NCI-H1105 treated with DMSO at 0.1 percent for 48 hours (cell line): ENCODE measurements at places on chromosomes 5 and 9.

GRCh38 chr5:176959051-176959450 is 47.5 kb downstream of the UIMC1 start:
- peak; percentile 56 for DNase-seq

GRCh38 chr5:138622051-138622450 is 46.9 kb upstream of the HSPA9 start:
- no peak for DNase-seq

DNA sequence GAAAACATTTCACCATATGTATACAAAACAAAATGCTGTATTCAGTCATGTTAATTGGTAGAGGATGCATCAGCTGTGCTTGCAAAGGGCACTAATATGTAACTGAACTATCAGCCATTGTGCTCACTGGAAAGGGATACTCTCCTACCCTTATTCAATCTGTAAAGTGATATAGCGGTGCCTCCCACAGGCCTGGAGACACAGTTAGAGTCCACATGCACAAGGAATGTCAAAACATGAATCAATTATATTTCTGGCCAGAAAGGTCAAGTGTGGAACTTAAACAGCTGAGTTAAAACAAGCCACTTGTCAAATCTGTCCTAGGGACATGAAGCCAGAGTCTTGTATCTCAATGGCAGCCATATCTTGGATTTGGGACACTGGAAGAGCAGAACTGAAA is 71.2 kb upstream of the IZUMO3 start:
- no peak for DNase-seq

DNA sequence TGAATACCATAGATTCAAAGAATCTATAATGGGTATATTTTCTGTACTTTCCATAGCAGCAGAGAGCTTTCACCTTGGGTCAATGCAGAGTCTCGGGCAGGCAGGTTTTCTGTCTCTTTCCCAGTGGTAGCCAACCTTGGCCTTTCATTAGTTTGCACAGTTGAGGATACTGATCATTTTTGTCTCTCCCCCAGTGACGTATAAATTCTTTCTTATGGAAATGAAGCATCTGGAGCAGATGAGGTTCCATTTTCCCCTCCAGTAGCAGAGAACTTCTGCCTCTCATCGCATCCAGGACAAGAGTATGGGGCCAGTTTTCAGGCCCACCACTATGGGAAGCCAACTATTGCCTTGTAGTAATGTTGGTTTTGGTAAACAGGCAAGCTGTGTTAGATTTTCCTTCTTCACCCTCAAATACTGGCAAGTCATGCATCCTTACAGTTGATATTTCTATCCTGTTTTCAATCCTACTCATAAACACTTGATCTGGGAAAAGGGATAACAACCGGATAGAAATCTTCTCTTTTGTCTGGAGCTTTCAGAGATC is 845.2 kb upstream of the CDH18 start:
- no peak for DNase-seq

GRCh38 chr5:68071282-68071632 is 144.3 kb upstream of the PIK3R1 start:
- DNase-seq: no peak

DNA sequence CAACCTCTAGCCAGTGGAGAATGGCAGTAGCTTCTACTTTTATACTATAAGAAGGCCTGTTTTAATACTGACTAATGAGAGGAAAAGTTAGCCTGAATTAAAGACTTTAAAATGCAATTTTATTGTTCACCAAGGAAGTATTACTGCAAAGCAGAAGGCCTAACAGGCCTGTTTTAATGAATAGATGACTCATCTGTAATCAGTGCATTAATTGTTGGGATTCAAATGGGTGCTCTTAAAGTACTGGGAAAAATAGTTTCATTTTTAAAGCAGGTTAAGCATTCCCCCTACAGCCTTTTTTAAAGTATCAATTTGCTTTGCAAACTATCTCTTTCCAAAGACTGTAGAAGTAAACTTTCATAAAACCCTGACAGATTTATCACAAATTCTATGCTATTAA is 147.7 kb downstream of the SIL1 start:
- no peak for DNase-seq

DNA sequence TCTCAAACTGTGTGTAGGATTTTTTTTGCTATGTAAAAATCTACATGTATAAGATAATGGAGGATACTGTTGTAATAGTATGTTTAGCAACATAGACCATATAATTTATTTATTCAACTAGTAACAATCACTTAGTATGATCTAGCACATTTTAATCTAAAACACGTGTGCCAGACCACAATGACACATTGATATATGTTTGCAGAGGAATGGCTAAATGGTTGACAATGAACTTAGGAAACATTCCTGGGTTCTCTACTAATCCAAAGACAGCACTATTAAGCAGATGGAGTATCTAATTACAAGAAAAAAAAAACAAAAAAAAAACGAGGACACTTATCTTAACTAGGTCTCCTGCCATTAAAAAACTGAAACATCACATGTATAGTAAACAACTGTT is 261.7 kb upstream of the PAPPA start:
- DNase-seq: no peak

DNA sequence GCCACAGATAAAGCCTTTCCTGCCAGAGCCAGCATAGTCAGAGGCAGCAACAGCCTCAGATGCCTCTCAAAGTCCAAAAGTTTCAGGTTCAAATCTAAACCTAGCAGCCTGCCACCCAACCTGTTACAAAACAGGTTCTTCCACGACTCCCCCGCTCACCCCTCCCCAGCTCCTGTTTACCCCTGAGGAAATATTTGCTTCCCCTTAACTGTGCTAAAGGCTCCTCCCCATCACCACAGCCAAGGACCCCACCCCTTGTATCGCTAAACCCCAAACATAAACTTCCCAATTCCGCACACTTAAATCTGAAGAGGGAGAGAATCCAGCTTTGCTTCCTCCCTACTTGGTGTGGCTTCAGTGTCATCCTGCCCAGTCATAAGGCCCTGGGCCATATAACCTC is 15.4 kb upstream of the VDAC1 start:
- DNase-seq: no peak

DNA sequence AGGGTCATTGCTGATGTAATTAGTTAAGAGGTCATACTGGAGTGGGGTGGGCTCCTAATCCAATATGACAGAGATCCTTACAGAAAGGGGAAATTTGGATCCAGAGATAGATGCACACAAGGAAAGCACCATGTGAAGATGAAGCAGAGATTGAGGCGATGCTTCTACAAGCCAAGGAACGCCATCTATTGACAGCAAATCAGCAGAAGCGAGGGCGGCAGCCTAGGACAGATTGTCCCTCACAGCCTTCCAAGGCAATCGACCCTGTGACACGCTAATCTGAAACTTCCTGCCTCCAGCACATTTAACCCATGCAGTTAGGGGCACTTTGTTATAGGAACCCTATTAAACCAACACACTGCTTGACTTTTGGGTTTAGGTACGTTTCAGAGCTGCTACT is 285.1 kb upstream of the DAP start:
- DNase-seq: no peak

DNA sequence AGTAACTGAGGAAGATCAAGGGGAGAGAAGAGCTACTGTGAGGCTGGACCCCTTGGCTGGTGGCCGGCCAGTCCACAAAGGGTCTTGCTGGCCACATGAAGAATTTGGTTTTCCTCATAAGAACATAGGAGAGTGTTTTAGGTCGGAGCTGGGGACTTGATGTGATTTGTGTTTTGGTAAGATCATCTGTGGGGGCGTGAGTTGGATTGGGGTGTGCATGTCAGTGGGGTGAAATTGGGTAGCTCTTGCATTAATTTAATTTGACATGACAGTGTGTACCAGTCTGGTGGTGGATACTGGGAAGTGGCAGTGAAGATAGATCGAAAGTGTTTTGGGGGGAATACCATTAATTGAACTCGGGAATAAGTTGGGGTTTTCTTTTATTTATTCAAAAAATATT is 8.6 kb downstream of the PAM start:
- DNase-seq: no peak

- no peak for DNase-seq
These were observed 10.7 kb upstream of the AGPAT2 start for GRCh38 chr9:136697821-136698526.

- no peak for DNase-seq
These were observed 51.7 kb upstream of the NR5A1 start for GRCh38 chr9:124558777-124559470.

GRCh38 chr9:136326061-136326760 is 1.1 kb upstream of the GPSM1 start:
- no peak for DNase-seq

GRCh38 chr9:89732295-89732938 is 127.6 kb downstream of the GADD45G start:
- peak; percentile 4 for DNase-seq

GRCh38 chr5:6715758-6716628 is 2.8 kb downstream of the TENT4A start:
- no peak for DNase-seq

- no peak for DNase-seq
These were observed 414.5 kb upstream of the ADAMTSL1 start for GRCh38 chr9:18059447-18059846.

DNA sequence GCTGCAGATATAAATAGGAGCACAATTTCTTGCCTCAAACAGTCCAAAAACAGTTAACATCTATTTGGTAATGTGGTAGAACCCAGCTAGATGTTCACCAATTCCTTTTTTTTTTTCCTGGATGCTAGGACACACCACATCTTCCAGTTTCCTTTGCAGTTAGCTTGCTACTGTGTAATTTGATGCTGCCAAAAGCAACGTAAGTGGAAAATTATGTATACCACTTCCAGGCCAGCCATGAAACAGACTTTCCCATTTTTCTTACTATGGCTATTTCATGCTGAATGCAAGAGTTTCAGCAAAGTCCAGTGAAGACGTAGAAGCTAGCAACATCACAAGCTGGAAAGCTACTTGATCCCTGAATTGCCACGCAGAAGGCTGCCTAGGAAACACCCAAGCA is 667.2 kb downstream of the TLE1 start:
- DNase-seq: no peak

GRCh38 chr5:146521403-146522106 is 5.6 kb upstream of the GPR151 start:
- DNase-seq: no peak

- no peak for DNase-seq
These were observed 43.6 kb upstream of the ABCA1 start for GRCh38 chr9:104971511-104971910.

- peak; percentile 86 for DNase-seq
These were observed 439.9 kb downstream of the GADD45G start for GRCh38 chr9:90044710-90045151.

DNA sequence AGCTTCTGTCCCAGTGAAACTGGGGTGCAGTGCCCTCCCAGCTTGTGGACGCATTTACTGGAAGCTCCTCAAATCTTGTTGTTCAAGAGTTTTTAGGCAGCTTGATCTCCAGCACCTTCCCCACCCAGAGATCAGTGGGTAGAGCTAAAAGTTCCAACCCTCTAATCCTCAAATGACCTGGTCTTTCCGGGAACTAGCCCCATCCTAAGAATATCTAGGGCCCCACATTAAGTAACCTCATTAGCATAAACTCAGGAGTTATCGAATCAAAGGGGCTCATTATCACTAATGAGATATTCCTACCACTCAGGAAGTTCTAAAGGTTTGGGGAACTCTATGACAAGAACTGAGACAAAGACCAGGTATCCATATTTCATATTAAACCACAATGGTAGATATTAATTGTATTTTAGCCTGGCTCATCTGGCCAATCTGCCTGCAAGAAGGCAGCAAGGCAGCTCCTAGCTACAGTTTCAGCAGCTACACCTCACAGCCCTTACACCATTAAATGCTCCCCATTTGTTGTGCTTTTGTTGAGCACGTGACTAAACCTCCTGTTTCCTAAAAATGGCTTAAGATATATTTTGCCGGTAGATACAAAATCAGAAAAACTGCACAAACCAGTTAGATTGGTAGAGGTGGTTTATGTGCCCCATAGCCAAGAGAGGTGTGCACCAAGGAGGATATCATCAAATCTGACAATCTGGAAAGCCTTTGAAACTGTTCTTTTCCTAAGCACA is 24.6 kb upstream of the SLC22A5 start:
- no peak for DNase-seq

- DNase-seq: no peak
These were observed 5.4 kb upstream of the LCN15 start for GRCh38 chr9:136769710-136770191.

- no peak for DNase-seq
These were observed 114.0 kb downstream of the DNAH5 start for GRCh38 chr5:13830536-13830935.

GRCh38 chr5:5576744-5577143 is 154.3 kb downstream of the ICE1 start:
- no peak for DNase-seq

DNA sequence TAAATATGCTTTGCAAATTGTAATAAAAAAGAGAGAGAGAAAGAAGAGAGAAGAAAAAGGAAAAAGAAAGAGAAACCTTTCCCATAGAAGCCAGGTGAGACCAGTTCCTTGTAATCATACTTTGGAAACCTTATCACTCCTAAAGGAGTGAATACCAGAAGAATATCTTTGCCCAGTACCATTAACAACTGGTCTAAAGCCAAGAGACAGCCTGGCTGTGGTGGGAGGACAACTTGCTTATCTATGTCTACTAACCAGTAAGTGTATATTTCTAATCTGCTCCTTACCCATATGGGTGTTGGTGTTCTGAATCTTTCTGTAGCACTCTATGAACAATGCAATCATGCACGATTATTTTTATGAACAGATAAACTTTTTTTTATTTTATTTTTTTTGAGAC is 10.5 kb upstream of the TXN start:
- DNase-seq: no peak

DNA sequence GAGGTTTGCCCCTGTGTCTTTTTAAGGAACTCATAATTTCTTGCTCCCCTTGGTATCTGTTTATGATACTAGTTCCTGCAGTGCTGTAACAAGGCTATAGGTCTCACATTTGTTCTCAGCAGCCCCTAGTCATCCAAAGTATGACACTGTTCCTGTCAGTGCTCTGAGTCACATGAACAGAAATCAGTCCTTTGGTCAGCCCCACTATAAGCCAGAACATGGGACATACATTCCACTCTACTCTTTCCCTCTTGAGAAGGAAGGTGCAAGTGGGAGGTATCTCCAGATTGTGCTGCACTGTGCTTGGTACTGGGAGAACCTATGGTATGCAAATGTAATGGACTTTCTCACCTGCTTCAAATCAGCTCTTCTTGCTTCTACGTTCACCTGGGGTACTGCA is 87.0 kb downstream of the IARS1 start:
- DNase-seq: no peak

GRCh38 chr9:121107029-121107428 is 32.3 kb downstream of the CNTRL start:
- DNase-seq: no peak

- DNase-seq: no peak
These were observed 61.0 kb downstream of the CTSL start for GRCh38 chr9:87786876-87787275.
